Myocyte (in vitro differentiated cells): ENCODE measurements at places on chromosomes 4 and X. TPM values are rescaled to one million over a fixed set of nuclear protein-coding genes. Genes with fewer than 3 reads are reported as not detected.
A peak's percentile ranks its signal among the peaks of the same experiment; 100 is the strongest.

Gene TACC3
- 1.2 and 3.9 TPM in 2 replicates for total RNA-seq

Gene MTTP
- total RNA-seq: 0.10 and 0.80 TPM in 2 replicates

Gene GK2
- not detected in 2 replicates for total RNA-seq

Gene NDST3
- total RNA-seq: not detected in 2 replicates

Gene SLC34A2
- not detected in 2 replicates for total RNA-seq

Gene MMRN1
- not detected in 2 replicates for total RNA-seq

DNA sequence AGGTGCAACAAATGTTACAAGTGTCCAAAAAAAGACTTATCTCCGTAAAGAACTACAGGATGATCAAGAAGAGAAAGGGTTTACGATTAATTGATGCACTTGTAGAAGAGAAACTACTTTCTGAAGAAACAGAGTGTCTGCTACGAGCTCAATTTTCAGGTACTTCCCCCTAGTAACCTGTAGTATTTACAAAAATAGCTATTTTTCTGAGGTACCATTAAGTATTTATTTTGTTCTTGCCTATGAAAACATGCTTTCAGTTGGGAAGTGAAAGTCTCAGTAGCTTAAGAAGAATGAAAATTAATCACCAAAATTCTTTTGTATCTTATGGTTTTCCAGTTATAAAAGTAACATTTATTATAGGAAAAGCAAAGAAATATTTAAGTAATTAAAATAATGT lies 5.9 kb downstream of the THAP9 start:
- no peak for DNase-seq

DNA sequence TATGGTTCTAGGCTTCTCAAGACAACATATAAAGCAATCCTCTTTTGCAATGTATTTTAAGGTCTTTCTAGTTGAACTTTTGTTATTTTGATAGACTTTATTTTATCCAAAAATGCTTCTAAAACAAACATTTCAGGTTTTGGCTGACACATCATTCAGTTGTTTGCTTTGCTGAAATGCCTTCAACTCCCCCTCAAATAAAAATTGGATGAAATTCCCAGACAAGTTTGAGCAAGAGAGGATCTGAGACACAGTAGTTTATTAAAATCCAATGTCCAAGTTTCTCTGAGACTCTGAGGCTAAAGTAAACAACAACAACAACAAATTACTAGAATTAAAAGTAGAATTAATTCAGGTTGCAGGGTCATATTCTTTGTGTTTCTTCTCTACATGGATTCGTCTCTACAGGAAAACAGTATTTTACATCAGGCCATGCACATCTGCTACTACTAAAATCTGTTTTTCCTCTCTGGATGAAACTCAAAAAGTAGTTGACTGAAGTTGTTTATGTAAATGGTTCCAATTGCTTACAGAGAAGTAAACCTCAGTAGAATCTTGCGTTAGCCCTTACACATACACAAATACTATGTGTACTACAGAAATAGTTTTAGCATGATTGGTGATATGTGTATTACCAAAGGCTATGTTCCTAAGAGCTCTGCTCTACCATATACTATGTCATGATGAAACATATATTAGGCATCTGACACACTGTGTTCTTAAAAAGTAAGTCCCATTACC lies 64.9 kb downstream of the PRSS12 start:
- no peak for DNase-seq

DNA sequence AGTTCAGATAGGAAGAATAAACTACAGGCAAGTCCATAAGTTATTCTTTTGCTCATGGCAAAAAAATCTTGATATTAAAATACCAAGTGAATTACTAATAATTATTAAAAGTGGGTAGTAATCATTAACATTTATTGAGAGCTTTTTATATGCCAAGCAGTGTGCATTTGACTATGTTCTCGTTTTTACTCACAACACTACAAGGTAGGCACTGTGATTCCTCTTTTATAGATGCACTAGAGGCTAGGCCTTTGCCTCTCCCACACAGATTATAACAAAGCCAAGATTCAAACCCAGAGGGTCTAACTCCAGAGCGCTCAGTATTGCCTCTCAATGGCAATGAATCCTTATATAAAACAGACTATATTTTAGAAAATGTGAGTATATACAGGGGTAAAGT lies 254.2 kb downstream of the NAF1 start:
- no peak for DNase-seq

GRCh38 chr4:139184129-139184528 lies 7.1 kb upstream of the ELF2 start:
- DNase-seq: no peak

- peak; percentile 73 for DNase-seq
Measured at GRCh38 chrX:1392376-1393068, 609 bp upstream of the SLC25A6 start.

- peak; percentile 50 for DNase-seq
Measured at GRCh38 chr4:55758066-55758465, 61.5 kb upstream of the EXOC1L start.

GRCh38 chr4:116453127-116453526 lies 632.2 kb downstream of the TRAM1L1 start:
- no peak for DNase-seq

GRCh38 chrX:13511944-13512330 lies 57.5 kb upstream of the EGFL6 start:
- no peak for DNase-seq

DNA sequence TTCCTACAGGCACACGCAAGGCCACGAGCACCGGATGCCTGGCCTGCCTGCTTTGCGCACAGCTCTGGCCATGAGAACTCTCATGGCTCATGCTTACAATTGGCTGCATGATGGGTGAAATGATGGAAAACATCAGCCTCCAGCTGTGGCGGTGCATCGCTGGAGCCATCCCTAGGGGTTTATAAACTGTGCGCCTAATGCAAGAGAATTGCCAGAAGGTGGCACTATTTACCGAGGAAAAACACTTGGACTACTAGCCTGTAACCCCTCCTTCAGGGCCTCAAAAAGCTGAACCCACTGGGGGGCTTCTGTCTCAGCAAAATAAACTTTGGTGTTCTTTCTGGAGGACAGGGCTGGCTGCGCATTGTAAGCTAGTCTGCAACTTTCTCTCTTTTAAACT lies 51.9 kb downstream of the PHKA2 start:
- DNase-seq: peak; percentile 24

GRCh38 chrX:10923466-10923865 lies 187.7 kb upstream of the HCCS start:
- no peak for DNase-seq

- no peak for DNase-seq
Measured at GRCh38 chrX:40318076-40318475, 220.3 kb upstream of the BCOR start.

- no peak for DNase-seq
Measured at GRCh38 chrX:37998586-37999262, 7.6 kb upstream of the SYTL5 start.

DNA sequence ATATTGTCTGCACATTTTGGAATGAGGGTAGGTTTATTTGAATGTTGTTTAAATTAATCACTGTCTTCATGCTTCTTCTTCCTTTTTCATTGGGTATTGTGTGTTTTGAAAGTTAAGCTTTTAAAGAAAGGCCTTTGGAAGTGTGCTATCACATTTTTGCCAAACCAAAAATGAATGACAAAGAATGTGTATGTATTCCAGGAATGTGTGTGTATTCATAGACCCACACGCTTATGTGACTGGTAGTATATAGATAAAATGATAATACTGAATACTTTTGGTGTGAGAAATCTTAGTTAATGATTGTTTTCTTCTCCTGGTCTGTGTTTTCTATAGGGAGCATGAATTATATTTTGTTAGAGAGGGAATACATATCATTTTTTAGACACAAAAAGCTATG lies 404.4 kb downstream of the TLL1 start:
- no peak for DNase-seq

GRCh38 chr4:75745721-75746199 lies 21.4 kb downstream of the USO1 start:
- DNase-seq: no peak

GRCh38 chrX:39331082-39331704 lies 529.9 kb downstream of the MID1IP1 start:
- DNase-seq: peak; percentile 30

- peak; percentile 77 for DNase-seq
Measured at GRCh38 chrX:56813318-56813837, 84.3 kb downstream of the NBDY start.

DNA sequence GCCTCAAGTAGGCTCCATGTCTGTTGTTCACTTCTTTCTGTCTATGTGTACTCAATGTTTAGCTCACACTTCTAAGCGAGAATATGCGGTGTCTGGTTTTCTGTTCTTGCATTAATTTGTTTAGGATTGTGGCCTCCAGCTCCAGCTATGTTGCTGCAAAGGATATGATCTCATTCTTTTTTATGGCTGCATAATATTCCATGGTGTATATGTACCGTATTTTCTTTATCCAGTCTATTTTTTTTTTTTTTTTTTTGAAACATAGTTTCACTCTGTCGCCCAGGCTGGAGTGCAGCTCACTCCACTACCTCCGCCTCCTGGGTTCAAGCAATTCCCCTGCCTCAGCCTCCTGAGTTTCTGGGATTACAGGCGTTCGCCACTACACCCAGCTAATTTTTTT lies 5.7 kb upstream of the TMEM150C start:
- no peak for DNase-seq

GRCh38 chrX:74420196-74421035 lies 877 bp upstream of the SLC16A2 start:
- peak; percentile 69 for DNase-seq

GRCh38 chr4:54006755-54007154 lies 57.6 kb downstream of the CHIC2 start:
- DNase-seq: no peak
